ENCODE measurements at places on chromosomes 3 and 15. TPM values are rescaled to one million over a fixed set of nuclear protein-coding genes. Genes with fewer than 3 reads are reported as not detected.

DNA sequence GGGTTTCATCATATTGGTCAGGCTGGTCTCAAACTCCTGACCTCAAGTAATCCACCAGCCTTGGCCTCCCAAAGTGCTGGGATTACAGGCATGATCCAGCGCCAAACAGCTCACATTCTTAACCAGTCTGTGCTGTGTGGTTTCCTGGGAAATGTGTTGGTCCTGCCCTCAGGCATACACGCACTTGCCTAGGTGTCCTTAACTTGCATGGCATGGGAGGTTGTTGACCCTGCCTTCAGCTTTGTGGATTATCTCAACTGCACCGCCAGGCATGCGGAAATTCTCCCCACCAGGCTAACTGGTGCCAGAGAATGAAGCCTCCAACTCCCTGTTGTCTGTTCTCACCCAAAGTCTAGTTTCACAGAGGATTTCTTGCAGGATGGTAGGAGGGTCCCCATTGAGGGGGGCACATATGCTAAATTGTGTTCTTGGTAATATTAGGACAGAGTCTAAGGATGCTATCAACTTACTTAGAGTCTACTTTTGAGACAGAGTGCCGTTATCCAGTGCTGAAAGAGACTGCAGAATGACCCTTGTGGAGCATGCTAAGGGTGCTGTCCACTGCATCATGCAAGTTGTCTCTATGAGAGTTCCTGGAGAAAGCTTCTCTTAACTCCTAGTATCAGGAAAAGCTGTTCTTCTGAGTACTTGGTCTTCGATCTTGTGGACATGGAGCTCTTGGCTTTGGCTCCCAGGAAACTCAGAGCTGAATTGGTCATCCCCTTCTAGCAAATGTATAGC, 61.6 kb upstream of the EIF1B start:
- DNase-seq = no peak

DNA sequence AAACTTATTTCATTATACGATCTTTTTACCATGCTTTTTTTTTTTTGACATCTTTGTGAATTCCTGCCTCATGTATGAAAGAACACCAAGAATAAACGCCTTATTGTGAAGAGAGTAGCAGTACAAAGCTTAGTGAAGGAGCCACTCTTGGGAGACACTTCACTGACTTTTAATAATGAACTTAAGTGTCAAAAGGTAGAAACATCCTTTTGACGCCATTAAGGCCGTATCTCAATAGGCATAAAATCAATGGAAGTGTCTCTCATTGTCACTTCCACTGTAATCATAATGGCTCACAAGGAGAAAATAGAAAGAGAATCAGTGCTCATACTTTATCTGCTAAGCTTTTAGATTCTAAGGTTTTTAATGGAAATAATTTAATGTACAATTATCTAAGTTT, 657.8 kb downstream of the DIPK2A start:
- no peak for DNase-seq

EOMES gene
- polyA plus RNA-seq = 10.2 TPM

DNA sequence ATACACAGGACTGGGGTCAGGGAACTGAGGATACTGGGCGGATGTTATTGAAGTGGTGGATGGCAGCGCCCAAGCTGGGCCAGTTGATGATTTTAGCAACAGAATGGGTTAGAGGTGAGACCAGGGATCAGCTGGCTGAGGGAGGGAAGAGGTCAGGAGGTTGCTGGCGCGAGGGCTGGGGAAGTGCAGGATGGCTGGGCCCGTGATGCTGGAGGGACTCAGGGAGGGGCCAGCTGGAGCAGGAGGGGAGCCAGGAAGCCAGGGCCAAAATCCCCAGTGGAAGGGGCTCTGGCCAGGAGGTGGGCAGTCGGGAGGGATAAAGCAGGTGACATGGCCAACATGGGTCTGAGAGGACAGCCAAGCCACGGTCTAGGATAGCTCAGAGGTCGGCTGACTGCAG, 178.0 kb downstream of the NSMCE3 start:
- no peak for DNase-seq

CCR8 gene
- 12.3 TPM for polyA plus RNA-seq

GP9 gene
- not detected for polyA plus RNA-seq

KLF15 gene
- not detected for polyA plus RNA-seq

- DNase-seq = no peak
Measured at GRCh38 chr3:111592143-111592542, 3.0 kb downstream of the ZBED2 start.

- no peak for DNase-seq
Measured at GRCh38 chr3:177725165-177725564, 527.9 kb upstream of the TBL1XR1 start.

DNA sequence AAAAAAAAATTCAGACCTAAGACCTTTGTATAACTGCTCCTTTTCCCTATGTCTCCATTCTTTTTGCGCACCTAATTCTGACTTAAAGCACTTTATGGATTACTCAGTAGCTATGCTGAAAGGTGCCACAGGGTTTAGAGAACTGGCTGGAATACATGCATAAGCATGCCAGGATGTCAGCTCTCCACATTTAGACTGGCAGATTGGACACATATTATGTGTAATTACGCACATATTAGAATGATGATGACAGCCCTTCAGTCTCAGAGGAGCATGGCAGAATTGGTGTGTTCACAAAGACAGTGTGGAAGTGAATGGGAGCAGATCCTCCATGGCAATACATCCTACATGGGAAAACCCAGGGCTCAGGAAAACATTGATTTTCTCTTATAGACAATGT, 108.1 kb upstream of the LSAMP start:
- no peak for DNase-seq

DNA sequence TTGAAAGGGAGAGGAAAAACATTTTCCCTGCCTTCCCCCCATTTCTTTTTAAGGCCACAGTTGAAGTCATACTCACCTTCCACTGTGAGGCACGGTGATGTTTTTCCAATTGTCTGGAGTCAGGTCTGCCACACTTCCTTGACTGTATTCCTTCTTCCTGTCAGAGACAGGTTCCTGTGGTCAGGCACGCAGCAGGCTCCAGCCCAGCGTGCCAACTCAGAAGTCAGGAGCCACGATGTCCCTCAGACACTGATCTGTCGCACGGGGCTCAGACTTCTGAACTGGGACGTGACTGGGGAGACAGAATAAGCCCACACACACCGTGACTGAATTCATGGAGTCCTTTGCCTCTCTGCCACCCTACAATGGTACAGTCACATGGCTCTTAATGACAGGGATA, 41.2 kb upstream of the ADAMTS9 start:
- no peak for DNase-seq

MAP1A gene
- 1.8 TPM for polyA plus RNA-seq

KIF15 gene
- not detected for polyA plus RNA-seq

GRCh38 chr3:52552089-52552488, 15.7 kb downstream of the UQCC5 start:
- no peak for DNase-seq

NAALADL2 gene
- not detected for polyA plus RNA-seq

- no peak for DNase-seq
Measured at GRCh38 chr3:189169728-189170127, 2.0 kb upstream of the TPRG1 start.

C3orf49 gene
- polyA plus RNA-seq = not detected

- no peak for DNase-seq
Measured at GRCh38 chr15:100809151-100809550, 70.5 kb upstream of the ALDH1A3 start.

GRCh38 chr3:148319161-148319915, 378.4 kb upstream of the AGTR1 start:
- DNase-seq = no peak

DNA sequence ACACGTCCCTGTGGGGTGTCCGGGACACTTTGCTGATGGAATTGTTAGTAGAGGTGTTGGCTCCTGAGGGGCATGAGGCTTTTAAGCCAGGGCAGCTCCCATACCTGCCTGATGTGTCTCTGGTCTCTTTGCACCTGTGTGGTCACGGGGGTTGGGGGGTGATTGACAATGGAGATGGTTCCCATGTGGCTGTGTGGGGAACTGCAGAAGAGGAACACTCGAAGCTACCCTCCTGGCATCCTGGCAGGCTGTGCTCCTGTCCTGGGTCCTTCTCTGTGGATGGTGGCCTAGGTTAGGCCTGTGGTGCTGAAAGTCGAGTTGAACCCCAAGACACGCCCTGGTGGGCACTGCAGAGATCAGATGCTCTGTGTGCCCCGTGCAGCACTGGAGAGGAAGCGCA, 73.4 kb downstream of the HMCES start:
- DNase-seq = no peak

RHOV gene
- not detected for polyA plus RNA-seq

- no peak for DNase-seq
Measured at GRCh38 chr3:30098243-30098642, 508.2 kb upstream of the TGFBR2 start.

GRCh38 chr3:45565342-45565741, 29.2 kb upstream of the LIMD1 start:
- no peak for DNase-seq

- no peak for DNase-seq
Measured at GRCh38 chr15:63079947-63080626, 37.5 kb downstream of the TPM1 start.

CMTM8 gene
- polyA plus RNA-seq = 11.9 TPM

GRCh38 chr3:43417133-43417532, 130.8 kb downstream of the SNRK start:
- no peak for DNase-seq

DNA sequence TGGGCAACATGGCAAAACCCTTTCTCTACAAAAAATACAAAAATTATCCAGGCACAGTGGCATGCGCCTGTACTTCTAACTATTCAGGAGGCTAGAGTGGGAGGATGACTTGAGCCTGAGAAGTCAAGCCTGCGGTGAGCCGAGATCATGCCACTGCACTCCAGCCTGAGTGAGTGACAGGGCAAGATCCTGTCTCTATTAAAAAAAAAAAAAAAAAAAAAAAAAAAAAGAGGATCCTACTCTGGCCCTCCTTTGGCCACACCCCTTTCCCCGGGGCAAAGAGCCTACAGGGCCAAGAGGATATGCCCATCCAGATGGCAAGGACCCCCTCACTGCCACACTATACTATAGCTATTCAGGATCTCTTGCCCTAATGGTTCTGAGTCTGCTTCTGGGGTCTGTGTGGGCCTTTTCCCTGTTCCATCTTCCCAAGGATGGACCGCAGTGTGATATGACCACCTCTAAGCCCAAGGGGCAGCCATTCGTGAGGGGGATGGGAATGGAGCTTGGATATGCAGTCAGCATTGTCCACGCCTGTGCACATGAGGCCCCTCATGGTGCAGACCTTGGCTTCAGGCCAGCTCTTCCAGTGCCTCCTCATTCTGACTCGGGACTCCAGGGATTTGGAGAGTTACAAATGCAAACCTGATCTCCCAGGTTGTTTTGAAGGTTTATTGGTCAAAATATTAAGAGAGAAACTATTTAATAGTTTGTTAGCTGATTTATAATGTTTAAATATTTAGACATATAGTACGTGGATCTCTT, 7.3 kb downstream of the TYRO3 start:
- no peak for DNase-seq

GRCh38 chr15:31079519-31079918, 22.0 kb downstream of the TRPM1 start:
- no peak for DNase-seq

- no peak for DNase-seq
Measured at GRCh38 chr3:78249294-78249693, 1209.4 kb downstream of the ROBO2 start.

TGM5 gene
- not detected for polyA plus RNA-seq

LSAMP gene
- polyA plus RNA-seq = not detected

DNA sequence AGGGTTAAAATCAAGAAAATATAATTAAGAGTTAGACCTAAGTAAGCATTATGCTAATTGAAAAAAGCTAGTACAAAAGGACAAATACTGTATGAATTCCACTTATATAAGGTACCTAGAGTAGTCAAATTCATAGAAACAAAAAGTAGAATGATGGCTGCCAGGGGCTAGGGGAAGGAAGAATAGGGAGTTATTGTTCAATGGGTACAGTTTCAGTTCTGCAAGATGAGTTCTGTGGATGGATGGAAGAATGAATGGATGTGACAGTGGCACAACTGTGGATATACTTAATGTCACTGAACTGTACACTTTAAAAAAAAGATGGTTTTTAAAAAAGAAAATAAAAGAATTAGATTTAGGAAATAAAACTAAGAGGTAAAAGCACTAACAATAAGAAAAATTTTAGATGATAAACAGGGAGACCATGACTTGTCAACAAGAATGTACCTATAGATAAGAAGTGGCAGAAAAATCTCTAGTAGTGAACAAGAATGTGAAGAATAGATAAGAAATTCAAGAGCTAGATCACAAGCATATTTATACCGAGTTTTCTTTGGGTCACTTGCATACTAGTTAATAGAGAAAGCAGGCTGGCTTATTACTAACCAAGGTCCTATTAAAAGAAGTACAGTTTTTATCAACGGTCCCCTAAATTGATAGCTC, 5.5 kb downstream of the IFT80 start:
- no peak for DNase-seq

DNA sequence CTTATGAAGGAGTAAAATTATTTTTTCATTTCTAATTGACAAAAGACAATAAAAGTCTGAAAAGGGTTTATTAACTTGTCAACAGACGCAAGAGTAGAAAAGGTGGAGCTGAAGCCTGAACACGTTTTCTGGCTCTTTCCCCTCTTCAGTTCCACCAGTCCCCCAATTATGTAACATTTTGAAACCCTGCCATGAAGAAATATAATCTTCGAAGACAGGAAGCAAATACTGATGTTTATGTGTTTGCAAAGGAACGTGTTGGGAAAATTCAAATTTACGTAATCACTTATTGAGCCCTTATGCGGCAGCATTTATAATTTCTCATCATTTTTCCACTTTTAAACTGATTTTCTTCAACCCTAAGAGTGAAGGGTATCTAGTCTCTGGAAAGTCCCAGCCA, 767 bp downstream of the AP3S2 start:
- DNase-seq = no peak

PLCL2 gene
- polyA plus RNA-seq = 64.5 TPM

ANKRD34C gene
- not detected for polyA plus RNA-seq

DNA sequence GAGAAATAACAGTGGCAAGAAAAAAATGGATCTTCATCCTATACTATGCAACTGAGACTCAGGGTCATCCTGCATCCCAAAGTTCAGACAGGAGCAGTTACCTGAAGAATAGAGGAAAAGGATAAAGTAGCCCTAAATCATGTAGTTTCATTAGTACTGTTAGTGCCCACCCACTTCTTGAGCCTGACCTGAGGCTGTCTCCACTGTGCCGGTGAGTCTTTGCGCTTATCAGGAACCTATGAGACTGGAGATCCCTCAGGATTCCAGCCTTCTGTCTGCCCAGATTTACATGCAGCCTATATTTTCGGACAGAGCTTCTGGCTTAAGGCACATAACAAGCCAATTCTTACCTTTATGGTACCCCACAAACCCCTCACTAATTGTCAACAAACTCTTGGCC, 791.6 kb downstream of the ROBO1 start:
- DNase-seq = no peak
